Heart left ventricle (tissue), 16 donors: ENCODE measurements at places on chromosomes 2 and 18. TPM values are rescaled to one million over a fixed set of nuclear protein-coding genes. Genes with fewer than 3 reads are reported as not detected.

GRCh38 chr2:11932048-11932512 is 185.6 kb downstream of the LPIN1 start:
- no peak for DNase-seq

DNA sequence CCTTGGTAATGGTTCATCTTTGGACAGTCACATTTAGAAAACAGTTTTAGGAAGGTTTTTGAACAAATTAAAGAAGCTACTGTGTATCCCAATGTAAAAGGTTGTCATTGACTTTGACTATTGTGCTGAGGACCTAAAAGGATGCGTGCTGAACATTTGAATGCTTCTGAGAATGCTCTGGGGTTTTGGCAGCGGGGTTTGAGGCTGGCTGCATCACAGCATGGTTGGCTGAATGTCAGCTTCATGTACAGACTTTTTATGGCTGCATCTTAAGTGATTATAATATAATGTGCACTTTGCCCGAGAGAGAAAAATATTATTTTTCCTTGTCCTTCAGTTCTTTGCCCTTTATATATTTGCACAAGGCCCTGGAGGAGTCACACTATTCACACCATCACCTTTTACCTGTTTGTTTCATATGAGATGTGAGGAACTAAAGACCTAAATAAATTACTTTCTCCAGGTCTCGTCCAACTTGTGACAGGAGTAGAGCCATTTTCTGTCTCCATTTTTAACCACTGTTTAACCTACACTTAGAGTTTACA is 125.9 kb downstream of the CCDC85A start:
- no peak for DNase-seq

GRCh38 chr2:86480105-86480504 is 38.9 kb downstream of the KDM3A start:
- peak; percentile 35 for DNase-seq

DNA sequence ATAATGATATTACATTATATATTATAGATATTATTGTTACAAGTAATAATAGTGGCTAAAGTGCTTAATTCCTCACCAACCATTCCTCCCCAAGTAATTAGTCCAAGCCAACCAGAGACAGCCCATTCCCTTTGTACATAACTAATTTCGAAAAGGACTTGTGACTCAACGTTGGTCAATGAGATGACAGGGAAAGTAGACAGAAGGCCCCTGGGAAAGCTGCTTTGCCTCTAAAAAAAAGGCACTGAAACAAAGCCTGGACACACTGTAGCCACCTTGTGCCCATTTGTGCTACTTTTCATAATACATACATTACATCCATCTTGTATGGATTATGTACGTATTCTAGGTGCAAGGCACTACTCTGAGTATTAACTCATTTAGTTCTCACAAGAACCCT is 28.8 kb downstream of the COLEC12 start:
- no peak for DNase-seq

- DNase-seq, result no peak
Observed at GRCh38 chr2:146661473-146662096, 1183.2 kb upstream of the ACVR2A start.

NUP35 gene
- polyA plus RNA-seq, result 5.4 TPM

GRCh38 chr2:71702071-71702970 is 249.0 kb downstream of the DYSF start:
- DNase-seq, result no peak

STK36 gene
- polyA plus RNA-seq, result 6.9 TPM

DNA sequence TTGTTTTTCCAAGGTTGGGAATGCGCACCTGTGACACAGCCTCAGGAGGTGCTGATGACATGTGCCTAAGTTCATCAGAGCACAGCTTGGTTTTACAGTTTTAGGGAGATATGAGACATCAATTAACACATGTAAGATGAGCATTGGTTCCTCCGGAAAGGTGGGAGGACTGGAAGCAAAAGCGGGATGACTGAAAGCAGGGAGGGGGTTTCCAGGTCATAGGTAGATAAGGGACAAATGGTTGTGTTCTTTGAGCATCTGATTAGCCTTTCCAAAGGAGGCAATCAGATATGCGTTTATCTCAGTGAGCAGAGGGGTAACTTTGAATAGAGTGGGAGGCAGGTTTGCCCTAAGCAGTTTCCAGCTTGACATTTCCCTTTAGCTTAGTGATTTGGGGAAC is 26.3 kb downstream of the CAPG start:
- no peak for DNase-seq

DNA sequence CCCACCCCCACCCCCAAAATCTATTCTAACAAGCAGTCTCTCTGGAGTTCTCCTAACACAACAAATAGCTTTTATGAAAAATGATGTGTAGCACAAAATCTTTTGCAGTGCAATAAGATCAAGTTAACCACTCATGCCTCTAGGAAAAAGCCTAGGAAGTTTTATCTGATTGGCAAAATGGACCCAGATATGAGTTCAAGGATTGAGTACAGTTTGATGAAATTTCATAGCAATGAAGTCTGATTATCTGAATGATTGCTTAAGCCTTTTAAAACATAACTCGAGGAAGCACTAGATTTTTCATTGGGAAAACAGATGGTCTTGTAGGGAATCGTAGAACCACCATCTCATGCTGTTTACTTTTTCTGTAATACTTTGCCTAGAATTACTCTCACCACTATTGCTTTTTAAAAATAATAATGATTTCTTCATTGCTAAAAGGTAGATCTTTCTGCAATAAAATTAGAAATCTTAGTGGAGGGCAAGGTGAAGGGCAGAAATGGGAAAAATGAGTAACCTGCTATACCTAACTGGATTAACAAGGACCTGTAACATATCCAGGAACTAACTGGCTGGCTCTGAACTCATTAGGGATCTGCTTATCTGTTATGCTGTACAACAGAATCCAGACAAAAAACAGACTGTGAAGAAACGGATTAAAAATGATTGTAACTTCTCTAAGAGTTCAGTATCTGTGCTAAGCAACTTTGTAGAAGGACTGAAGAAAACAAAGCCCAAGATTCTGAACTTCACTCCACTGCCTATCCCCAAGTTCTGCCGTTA is 73.7 kb upstream of the ETAA1 start:
- DNase-seq, result no peak

- no peak for DNase-seq
Observed at GRCh38 chr2:55718165-55719008, 24.7 kb upstream of the PNPT1 start.

DNA sequence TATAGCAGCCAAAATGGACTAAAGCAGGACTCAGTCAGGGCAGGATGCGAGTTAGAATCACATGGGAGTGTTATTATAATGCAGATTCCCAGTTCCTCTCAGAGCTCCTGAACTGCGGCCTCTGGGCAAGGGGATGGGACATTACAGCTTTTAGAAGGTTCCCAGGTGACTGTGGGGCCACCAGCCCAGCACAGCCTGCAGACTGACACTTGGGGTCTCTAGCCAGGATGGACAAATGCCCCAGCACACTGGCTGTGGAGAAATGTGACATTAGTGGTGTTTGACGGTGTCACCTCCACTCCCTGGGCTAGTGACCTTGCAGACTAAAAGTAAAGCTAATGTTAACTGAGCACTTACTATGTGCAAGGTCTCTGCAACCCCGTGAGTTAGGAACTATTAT is 238.0 kb upstream of the HS6ST1 start:
- no peak for DNase-seq

EGR4 gene
- not detected for polyA plus RNA-seq

DNA sequence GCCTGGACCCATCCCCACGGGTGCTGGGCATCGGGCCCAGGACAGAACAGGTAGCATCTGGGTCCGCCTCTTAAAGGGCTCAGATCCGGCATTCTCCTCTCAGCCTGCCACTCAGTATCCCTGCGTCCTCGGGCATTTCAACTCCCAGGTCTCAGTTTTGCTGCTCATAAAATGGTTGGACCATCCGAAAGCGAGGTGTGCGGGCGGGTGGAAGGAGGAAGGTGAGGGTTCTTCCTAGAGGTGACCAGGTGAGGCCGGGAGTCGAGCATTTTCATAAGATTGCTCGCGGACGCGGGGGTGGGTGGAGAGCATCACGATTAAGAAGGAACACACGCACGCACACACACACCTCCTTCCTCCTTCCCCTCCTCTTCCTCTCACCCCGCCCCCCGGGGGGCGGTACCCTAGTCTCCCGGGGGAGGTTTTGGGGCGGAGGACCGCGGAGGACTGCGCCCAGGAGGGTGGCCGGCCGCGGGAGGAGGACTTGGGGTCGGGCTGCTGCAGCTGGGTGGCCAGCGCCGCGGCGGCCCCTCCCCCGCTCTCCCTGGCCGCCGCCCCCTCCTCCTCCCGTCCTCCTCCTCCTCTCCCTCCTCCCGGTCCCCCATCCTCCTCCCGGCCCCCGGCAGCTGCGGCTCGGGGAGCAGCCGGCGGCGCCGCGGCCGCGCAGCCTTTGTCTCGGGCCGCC is 97.9 kb upstream of the GPR45 start:
- no peak for DNase-seq

DNA sequence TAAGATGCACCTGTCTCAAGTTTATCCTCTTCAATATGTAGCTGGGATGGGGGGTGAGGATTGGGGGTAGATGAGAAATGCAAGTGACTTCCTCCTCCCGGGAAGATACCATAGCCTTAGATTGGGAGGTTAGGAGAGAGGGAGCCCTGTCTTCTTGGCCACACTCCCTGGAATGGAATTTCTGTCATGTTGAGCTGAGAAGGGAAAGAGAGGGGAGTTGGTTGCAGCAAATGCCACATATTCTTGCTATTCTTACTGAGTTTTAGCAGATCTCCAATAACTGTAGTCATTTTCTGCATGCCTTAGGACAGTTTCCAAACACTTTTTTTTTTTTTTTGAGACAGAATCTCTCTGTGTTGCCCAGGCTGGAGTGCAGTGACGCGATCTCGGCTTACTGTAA is 35.9 kb downstream of the TAF4B start:
- DNase-seq, result no peak

DNA sequence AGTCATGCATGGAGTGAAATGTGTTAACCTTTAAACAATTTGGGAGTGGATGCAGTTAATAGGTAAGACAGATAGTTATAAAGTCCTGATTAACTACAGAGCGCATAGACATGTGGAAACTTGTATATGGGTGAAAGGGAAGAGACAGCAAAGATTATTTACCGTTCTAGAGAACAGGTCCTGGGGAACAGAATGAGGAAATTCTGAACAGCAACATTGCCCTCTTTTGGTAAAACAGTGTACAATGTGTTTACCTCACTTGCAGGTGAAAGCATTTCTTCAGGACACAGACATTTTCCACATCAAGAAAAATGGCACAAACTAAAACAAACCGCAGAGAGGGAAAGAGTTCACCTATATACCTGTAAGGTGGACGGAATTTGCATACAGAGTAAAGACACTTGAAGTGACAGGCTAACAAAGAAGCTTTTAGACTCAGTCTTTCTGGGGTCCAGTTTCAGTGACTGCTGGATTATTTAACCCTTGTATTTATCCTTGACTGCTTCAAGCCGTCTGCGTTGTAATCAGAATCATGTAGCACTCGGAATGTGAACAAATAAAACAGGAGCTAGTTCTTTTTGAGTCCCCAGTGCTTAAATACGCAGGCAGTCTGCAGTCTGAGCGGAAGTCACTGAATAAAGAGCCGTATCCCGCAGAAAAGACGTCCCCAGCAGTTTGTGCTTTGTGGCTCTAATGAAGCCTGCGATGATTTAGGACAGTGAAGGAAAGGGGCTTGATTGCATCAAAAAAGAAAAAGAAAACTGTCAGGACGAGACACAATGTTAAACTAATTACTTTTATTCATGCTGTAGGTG is 364.8 kb upstream of the GALNT5 start:
- DNase-seq, result no peak
